ENCODE measurements at places on chromosomes 7 and 10.

DNA sequence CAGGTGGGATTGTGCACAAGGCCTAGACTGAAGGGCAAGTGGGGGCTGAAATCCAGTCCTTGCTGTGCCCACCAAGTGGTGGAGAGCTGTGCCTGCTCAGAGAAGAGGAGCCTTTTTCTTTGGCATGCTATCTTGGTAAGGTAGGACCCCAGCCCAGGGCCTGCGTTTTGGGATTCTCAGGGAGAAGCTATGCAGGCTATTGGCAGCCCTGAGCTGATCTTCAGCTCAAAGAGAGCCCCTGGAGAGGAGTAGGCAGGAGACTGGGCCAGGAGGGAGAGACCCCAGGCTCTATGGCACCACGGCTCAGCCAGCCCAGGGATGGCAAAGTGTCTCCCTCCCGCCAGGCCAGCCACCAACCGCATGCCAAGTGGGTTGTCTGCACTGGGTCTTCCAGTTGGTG lies 119.2 kb upstream of the PCBD1 start:
- no peak for DNase-seq

DNA sequence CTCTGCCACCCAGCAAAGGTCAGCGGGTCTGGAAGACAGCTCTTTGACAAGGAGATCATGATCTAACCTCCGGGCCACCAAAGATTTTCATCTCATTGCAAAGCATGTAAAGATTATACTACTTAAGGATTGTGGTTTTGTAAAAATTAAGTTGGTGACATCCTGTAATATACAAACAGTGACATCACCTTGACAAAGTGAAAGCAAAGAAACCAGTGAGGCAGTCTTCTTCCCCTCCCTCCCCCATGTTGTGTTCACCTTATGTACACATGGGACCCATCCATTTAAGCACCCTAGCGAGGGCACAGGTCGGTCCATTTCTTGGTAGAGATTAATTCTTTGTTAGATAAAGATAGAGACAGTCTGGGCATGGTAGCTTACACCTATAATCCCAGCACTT lies 3.9 kb downstream of the MDH2 start:
- DNase-seq, result no peak

DNA sequence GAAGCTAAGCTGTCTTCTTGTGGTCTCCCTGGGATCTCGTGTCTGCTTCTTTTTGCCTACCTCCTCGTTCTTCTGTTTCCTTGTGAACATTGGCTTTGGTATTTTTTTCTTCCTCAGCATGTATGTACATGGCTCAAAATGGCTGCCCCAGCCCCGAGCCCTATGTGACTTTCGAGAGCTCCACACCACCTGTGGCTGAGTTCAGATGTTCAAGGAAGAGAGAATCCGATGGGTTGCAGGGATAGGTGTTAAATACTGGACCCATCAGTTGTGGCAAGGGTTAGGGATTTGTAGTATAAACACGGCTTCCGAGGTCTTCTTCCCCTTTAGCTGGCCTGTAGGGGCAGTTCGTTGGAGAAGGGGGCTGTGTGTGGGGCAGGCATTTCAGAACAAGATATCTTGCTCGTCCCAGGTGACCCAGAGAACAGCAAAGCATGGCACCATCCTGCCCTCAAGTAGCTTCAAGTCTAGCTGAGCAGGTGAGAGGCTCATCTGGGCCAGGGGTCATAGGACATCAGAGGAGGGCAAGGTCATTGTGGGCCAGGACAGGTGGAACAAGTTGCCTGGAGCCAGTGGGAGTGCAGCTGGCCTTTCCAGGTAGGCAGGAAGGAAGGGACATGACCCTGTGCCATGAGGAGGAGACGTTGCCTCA lies 57.2 kb upstream of the COMTD1 start:
- no peak for DNase-seq

- peak; percentile 15 for DNase-seq
Observed at GRCh38 chr7:141511316-141511675, 39.9 kb upstream of the AGK start.

DNA sequence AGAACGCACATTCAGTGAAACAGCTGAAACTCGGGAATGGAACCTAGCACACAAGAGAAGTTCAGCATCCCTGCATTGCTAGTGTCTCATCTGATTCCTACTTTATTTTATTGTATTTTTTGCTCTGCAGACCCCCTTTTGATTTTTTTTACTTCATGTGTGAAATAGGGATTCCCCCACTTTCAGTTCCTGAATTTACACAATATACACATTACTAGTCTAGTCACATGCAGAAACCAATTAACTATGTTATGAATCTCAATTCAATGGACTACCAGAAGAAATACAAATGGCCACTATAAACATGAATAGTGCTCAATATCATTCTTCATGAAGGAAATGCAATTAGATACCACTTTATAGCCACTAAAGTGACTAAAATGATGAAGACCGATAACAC lies 386.1 kb upstream of the COBL start:
- no peak for DNase-seq

GRCh38 chr7:121541457-121541856 lies 145.3 kb upstream of the FAM3C start:
- DNase-seq, result no peak

- no peak for DNase-seq
Observed at GRCh38 chr10:118449521-118449920, 107.4 kb upstream of the FAM204A start.
